Testis (tissue), 5 donors: ENCODE measurements at places on chromosomes 4 and X. TPM values are rescaled to one million over a fixed set of nuclear protein-coding genes. Genes with fewer than 3 reads are reported as not detected.

Gene CPEB2
- 76.6 TPM for total RNA-seq

DNA sequence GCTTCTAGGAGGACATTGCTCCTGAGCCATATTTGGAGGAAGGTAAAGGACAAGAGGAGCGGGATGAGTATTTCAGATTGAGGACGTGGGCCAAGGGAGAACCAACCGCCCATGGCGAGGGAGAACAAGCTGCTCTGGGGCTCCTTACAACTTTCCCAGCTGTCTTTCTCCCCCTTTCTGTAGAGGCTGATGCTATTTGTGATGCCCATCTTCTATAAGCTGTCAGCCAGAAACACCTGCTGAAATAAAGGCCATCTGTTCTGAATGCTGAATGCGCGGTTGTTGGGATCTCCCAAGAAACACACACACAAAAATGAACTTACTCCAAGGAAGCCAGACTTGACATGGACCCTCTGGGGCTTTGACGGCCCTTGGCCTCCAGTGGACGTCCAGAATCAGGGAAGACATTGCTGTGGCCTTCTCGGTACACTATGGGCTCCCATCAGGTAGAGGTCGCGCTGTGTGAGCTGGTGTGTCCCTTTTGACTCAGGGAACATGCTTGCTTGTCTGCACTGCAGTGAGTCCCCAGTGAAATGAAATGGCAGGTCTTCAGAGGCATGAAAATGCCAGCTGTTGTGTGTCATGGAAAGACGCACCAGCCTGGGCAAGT lies 30.9 kb downstream of the RWDD4 start:
- H3K4me3 ChIP-seq: no peak overlapping the region
- peaks cover 6% of the 10 kb centered on the region for H3K4me1 ChIP-seq
- no peaks in the 10 kb centered on the region for H3K27me3 ChIP-seq

Gene PNCK
- total RNA-seq: 51.5 TPM

Gene FDCSP
- not detected for total RNA-seq

GRCh38 chr4:175407926-175408325 lies 404.1 kb downstream of the GPM6A start:
- DNase-seq: no peak
- no peaks in the 10 kb centered on the region for H3K4me1 ChIP-seq
- no peaks in the 10 kb centered on the region for H3K27me3 ChIP-seq

GRCh38 chr4:183723561-183724228 lies 64.6 kb downstream of the TRAPPC11 start:
- H3K4me1 ChIP-seq: no peaks in the 10 kb centered on the region
- H3K4me3 ChIP-seq: no peak overlapping the region
- no peak overlapping the region for H3K27ac ChIP-seq
- H3K36me3 ChIP-seq: no peaks in the 10 kb centered on the region
- DNase-seq: no peak
- no peaks in the 10 kb centered on the region for H3K27me3 ChIP-seq

- no peak overlapping the region for H3K4me3 ChIP-seq
- H3K4me1 ChIP-seq: peaks cover 19% of the 10 kb centered on the region
- H3K36me3 ChIP-seq: no peaks in the 10 kb centered on the region
- no peaks in the 10 kb centered on the region for H3K27me3 ChIP-seq
These were observed 3.9 kb downstream of the HCFC1 start for GRCh38 chrX:153967536-153968224.

Gene KIT
- 15.2 TPM for total RNA-seq
